ENCODE measurements at places on chromosomes 2 and 18. TPM values are rescaled to one million over a fixed set of nuclear protein-coding genes. Genes with fewer than 3 reads are reported as not detected.

DNA sequence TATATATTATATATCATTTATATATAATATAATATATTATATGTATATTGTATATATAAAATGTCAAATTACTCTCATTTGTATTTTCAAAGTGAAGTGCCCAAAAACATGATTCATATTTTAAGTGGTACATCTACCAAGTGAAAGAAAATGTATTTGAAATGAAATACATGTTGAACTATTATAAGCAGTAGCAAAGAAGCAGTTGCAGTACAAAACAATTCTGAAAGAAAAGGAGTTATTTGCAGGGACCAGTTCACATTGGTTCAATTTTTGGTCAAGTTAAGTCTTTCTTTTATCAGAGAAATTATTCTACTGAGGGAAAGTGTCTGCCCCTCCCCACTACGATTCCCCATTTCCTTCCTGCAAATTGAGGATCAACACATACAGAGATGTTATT, 51.9 kb downstream of the APLF start:
- DNase-seq: no peak

DNA sequence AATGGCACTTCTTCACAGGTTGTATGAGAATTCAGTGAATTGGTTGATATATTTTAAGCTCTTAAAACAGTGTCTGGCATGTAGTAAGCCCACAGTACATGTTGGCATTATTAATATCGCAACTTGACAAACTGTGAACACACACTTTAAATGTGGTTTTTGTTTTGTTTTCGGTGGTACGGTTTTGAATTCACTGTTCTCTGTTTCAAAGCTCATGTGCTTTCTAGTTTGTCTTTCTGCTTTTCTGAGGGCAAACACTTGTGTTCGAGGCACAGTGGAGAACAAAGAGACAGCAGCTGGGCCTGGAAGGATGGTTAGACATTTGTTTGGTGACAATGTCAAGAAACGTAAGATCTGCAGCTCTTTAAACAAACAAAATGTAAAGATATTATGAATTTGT, 276.5 kb upstream of the MC4R start:
- DNase-seq: no peak

GRCh38 chr18:22985250-22985649, 52.1 kb downstream of the RBBP8 start:
- no peak for DNase-seq

CHST10 gene
- 2.6 TPM for total RNA-seq

DNA sequence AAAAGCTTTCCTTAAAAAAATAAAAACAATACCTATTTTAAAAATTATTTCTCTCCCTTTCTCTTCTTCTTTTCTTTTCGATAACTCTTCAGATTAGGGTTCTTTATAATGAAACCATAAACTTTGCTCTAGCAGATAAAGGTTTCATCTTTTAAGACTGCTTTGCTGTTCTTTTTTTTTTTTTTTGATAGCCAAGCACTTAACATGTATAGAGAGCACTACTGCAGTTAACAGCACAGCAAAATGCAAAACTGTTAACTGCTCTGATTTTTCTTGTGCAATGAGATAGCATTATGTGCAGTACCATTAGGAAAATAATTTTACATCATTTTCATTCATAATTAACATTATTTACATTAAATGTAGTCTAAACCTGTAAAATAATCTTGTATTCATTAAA, 36.3 kb downstream of the GALNT1 start:
- no peak for DNase-seq

GRCh38 chr2:111961663-111962062, 63.3 kb downstream of the MERTK start:
- DNase-seq: no peak

DNA sequence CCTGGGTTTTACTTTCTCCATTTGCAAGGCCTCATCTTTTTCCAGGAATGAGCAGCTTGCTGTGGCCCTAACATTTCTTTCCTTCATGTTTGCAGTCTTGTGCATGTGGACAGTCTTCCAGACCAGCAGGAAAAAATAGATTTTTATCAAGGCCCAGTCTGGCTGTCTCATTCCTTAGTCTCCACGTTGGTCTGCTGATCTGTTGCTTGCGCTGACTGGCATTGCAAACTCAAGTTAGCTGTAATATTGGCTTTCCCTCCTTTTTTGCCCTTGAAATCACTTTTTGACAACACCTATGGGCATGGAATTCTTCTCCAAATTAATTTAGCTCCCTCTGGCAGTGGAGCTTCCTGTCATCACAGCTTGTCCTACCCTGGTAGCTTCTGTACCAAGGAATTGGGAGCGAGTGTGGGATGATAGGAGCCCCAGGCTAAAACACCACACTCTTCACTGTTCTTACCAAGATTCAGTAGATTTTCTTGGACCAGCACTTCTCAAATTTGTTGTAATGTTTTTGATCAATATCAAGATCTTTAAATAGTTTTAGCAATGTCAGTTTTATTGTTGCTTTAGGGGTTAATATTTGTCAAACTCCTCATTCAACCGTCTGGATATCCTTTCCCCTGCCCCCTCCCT, 48.2 kb downstream of the DIS3L2 start:
- DNase-seq: no peak

DNA sequence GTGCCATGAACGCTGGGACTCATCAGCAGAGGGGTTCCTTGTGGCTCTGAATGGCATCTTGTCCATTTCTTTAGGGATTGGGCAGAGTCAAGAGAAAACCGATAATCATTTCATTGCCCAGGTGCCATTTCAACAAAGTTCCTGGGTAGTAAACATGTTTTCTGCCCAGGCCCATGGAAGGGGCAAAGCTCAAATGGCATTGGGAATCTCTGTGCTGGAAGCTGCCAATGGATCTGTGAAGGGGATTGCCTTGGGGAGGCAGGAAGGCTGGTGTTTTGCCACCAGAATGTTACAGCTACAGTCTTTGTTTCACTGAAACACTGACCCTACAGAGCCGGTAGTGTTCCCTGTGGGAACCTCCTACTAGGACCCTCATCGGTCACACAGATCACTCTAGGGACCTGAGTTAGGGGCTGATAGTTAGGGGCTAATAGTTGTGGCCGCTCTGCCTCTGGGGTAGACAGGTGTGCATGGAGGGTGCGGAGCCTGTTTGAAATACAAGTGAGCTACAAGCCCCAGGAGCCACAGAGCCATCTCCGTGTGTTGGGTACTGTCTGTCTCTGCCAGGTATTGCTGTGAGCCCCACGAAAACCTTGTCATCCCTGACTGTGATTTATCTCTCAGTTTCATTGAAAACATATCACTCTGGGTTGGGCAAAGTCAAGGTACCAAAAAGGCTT, 224.4 kb upstream of the COPS8 start:
- DNase-seq: no peak

- peak; percentile 89 for DNase-seq
These were observed 604 bp downstream of the COQ10B start for GRCh38 chr2:197453914-197454398.

MYL1 gene
- not detected for total RNA-seq

DNA sequence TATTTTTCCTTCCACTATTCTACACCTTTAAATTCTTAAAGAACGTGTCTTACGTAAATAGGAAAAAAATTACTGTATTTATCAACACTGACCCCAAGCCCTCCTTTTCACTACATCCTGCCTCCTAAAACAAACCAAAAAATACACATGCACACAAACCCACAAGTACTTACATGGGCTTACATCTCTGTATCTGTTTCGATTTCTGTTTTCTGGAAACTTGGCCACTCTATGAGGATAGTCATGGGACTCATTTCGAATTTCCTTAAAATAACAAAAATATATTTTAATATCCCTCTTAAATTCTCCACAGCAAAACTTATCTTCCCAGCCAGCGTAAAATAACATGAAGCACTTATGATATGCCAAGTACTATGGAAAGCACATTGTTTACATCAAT, 25.0 kb downstream of the PTPN2 start:
- DNase-seq: no peak

DNA sequence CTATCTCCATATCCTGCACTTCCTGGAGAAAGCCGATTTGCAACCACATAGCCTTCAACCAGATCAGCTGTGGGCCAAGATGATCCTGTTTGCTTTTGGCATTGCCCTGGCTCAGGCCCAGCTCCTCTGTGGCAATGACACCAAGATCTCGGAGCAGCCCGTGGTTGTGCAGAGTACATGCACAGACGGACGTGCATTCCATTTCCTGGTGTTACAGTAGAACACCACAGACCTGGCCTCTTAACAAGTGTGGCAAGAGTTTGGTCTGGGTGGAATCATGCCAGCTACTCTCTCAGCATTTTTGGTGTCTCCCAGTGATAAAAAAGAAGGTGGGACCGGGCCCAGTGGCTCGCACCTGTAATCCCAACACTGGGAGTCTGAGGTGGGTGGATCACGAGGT, 20.0 kb downstream of the MALT1 start:
- DNase-seq: no peak

DNA sequence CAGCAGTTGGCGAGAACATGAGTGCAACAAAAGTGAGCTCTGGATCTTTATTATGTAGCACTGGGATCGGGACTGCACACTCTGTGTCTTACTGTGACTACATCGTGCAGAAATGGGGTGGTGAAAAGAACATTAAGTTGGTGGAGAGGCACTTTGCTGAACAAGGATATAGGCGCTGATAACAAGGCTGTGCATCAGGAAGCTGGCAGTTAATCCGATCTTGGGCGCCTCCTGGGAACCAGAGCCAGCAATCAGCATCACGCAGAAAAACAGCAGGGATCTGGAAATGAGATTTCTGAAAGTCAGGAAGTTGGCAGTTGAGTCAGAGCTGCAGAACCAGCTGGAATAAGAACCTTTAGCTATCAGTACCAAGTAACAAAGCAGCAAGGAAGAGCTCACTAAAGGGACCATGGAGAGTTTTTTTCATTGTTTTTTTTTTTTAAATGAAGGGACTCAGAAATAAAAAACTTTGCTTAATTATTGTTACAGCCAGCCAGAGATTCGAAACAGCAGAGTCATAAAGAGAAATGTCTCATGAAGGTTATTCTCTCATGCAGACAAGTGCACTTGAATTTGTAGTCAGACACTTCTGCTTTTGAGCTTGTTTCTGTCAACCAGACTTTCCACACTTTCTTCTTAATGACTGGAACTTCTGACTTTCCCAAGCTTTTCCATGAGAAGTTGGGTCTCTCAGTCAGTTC, 22.8 kb upstream of the MYO3B start:
- peak; percentile 66 for DNase-seq

EPB41L3 gene
- total RNA-seq: 0.53 TPM

CCDC150 gene
- 3.3 TPM for total RNA-seq

DNA sequence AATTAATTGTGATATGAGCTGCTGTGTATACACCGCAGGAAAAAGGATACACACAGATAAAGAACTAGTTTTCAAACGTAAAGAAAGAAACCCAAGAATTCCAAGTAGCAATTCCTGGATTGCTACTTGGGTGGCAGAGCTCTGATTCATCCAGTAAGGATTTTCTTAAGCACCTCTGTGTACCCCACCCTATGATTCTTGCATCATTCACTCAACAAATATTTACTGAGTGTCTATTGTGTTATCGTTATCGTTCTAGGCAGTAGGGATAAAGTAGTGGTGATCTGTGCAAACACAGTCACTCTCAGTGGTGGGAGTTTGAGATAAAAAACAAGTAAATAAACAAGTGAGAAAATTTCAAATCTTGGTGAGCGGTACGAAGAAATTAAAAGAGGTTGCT, 4.9 kb upstream of the TMEM200C start:
- peak; percentile 72 for DNase-seq

- no peak for DNase-seq
These were observed 1.2 kb upstream of the DES start for GRCh38 chr2:219416938-219417337.

DNA sequence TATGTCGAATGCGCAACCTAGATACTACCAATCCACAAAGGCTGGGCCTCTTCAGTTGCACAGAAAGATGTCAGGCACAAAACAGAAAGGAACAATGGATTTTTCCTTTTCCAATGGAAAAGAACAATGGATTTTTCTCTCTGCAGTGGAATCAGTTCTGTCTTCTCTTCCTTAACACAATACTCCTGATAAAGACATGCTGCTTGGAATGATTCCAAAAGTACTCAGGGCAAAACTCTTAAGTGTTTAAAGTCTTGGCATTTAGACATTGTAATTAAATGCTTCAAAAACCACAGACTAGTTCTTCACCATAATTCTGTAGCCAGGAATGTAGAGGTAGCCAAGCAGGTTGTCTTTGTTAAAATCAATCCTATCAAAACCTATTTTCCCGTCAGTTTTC, 46.7 kb upstream of the FLACC1 start:
- peak; percentile 53 for DNase-seq

TANC1 gene
- 29.5 TPM for total RNA-seq

DNA sequence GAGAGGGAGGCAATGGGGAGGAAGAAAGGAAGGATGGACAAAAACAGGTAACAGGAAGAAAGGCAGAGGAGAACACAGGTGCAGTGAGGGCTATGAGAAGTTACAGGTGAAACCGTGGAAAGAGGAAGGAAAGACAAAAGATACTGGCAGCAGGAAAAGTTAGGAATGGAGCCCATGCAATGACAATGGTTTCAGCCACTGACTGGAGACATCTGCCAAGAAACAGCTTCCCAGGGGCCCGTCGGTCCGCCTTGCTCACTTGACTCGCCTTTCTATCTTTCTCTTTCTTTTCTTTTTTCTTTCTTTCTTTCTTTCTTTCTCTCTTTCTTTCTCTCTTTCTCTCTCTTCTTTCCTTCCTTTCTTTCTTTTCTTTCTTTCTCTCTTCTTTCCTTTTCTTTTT, 37.5 kb downstream of the ST8SIA5 start:
- no peak for DNase-seq

GRCh38 chr18:62981566-62981965, 266.2 kb downstream of the PHLPP1 start:
- DNase-seq: no peak

- no peak for DNase-seq
These were observed 732.3 kb upstream of the CELF4 start for GRCh38 chr18:38297910-38298309.

GRCh38 chr2:37623971-37624900, 47.2 kb downstream of the CDC42EP3 start:
- DNase-seq: peak; percentile 95

SLC35F5 gene
- 130 TPM for total RNA-seq

GRCh38 chr18:80184243-80184772, 63.0 kb downstream of the PARD6G start:
- no peak for DNase-seq

OSBPL6 gene
- total RNA-seq: 11.8 TPM

- no peak for DNase-seq
These were observed 30.2 kb downstream of the GAREM1 start for GRCh38 chr18:32440518-32440917.

PLGLB1 gene
- 0.26 TPM for total RNA-seq

DNA sequence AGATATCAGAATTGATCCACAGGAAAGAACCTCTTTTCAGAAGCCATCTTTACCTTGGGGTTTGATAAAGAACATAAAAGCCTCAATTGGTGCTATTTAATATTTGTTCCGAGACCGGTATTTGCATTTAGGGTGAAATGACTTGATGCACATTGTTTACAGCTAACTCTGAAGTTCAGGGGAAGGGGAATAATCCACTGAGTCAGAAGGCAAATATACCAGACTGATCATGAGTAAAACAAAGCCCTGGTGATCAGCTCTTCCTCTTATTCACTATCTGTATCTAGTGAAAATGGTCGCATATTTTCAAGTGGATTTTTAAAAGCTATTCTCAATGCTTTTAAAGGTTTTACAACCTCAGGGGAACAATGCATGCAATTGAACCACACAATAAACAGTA, 53.0 kb upstream of the ATP8B1 start:
- DNase-seq: no peak

Measured in bronchial epithelial cell (primary cell).